Activated CD8-positive, alpha-beta memory T cell treated with anti-CD3 and anti-CD28 coated beads, Interleukin-2, amount 10 ng/mL, durations not matched to agents 7 days and 5 days (primary cell): ENCODE measurements at places on chromosomes 11 and 22.

- DNase-seq: no peak
These were observed 20.9 kb upstream of the ARHGAP8 start for GRCh38 chr22:44731357-44731970.

DNA sequence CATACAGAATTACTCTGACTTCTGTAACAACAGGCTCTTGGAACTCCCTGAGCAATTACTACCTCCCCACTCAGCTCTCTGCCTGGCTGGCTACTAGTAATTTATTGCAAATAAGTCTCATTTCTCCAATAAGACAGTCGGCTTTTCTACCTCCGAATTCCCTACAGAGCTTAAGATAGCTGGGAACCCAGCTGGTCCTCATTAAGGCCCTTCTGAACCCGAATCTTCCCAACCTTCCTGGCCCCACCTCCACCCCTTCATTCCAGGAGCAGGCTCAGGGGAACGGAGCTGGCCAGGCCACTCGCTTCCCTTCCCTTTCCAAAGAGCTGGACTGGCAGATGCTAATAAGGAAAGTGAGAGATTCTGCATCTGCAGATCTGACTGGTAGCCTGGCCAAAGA, 21.6 kb downstream of the TMPRSS5 start:
- DNase-seq: no peak

GRCh38 chr11:87092159-87092558, 54.4 kb downstream of the TMEM135 start:
- DNase-seq: no peak

DNA sequence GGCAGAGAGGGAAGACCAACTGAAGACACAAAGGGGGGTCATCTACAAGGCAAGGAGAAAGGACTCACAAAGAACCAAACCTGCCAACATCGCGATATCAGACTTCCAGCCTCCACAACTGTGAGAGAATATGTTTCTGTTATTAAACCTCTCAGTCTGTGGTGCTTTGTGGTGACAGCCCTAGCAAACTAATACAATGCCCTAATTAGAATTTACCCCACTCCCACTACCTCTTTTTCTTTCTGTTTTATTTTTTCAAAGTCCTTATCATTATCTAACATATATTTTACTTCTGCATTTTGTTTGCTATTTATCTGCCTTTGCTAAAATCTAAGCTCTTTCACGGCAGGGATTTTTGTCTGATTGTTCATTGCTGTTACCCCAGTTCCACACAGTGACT, 2.5 kb upstream of the OR52D1 start:
- no peak for DNase-seq

- DNase-seq: no peak
These were observed 37.6 kb downstream of the MAP6 start for GRCh38 chr11:75631086-75631730.

DNA sequence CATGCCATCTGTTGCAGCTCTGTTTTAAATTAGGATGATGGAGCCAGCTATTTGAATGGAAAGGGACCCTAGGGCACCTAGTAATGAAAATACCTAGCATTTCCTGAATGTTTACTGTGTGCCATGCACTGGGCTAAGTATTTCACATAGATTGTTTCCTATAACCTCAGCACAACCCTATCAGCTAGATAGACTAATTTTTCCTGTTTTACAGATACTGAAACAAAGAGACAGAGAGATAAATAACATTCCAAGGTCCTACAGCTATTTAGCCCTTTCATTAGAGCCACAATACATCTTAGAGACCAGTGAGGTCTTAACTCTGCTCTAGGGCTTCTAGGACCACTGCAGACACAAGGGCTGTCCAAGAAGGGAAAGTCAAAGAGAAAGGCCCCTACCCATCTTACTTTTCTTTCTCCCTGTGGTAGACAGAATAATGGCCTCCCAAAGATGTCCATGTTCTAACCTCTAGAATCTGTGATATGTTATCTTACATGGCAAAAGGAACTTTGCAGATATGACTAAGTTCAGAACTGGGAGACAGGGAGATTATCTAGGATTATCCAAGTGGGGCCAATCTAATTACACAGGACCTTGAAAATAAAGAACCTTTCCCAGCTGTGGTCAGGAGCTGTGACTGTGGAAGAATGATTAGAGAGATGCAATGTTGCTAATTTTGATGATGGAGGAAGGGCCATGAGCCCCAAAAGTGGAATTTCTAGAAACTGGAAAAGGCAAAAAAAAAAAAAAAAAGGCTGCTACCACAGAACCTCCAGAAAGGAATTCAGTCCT, 157.0 kb downstream of the CCDC34 start:
- no peak for DNase-seq

DNA sequence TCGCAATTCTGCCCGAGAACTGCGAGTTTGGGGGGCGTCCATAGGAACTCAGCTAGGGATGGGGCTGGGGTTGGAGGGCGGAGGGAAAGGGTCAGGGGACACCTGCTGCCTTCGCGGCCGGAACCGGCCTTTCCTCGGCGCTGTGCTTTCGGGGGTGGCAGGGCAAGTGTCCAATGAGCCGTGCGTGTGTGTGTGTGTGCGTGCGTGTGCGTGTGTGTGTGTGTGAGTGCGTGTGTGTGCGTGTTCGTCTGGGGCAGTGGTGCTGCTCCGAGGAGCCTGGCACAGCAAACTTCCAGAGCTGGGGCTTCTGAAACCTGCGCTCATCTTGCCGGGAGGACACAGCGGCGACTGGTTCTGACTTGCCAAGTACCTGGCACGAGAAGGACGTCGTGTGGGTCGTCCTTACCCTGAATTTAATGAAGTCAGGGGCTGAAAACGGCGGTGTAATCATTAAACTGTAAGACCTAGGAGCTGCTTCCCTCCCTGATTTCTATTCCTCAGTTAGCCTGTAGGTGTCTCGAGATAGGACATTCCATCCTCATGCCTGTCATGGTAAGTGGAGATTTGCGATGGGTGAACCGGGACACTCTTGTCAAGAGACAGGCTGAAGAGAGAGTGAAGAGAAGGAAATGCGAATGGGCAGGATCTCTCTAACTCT, 27.0 kb upstream of the AMOTL1 start:
- DNase-seq: no peak

DNA sequence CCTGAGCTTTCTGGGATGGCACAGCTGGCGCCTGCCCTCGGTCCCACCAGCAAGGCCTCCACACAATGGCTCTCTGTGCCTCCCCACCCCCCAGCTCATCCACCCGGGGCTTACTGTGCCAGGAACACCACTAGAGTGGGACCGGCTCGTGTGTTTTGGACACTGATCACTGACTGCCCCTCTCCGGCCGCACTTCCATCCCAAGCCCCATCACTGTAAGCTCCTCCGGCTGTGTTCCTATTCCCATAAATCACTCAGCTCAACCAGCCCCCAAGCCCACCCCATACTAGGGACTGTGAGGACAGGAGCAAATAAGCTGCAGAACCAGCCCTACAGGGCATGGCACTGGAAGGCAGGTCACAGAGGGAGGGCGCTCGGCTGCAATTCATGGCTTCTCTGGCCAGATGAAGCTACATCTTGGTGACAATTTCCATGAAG, 7.3 kb downstream of the APBB1 start:
- DNase-seq: no peak

- no peak for DNase-seq
These were observed 1485.4 kb downstream of the TBC1D22A start for GRCh38 chr22:48247829-48248228.

- no peak for DNase-seq
These were observed 19.8 kb downstream of the SPECC1L start for GRCh38 chr22:24290459-24290858.

- no peak for DNase-seq
These were observed 22.4 kb downstream of the MGAT3 start for GRCh38 chr22:39479254-39479653.

DNA sequence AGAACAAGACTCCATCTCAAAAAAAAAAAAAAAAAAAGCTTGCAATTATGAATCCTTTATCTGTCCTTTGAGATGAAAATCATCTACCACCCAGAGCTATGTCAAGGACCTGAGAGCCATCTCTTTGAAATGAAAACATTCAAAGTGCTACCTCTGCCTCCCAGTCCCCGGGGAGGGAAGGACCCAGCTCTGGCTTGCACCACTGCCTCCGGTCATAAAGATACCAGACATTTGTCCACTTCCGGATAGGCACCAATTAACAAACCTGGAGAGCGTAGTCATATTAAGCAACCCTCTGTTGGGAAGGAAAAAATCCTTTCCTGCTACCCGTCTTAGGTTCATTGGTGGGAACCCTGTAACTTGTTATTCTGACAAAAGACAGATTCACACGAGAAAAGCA, 98.6 kb downstream of the ARHGAP8 start:
- DNase-seq: no peak

DNA sequence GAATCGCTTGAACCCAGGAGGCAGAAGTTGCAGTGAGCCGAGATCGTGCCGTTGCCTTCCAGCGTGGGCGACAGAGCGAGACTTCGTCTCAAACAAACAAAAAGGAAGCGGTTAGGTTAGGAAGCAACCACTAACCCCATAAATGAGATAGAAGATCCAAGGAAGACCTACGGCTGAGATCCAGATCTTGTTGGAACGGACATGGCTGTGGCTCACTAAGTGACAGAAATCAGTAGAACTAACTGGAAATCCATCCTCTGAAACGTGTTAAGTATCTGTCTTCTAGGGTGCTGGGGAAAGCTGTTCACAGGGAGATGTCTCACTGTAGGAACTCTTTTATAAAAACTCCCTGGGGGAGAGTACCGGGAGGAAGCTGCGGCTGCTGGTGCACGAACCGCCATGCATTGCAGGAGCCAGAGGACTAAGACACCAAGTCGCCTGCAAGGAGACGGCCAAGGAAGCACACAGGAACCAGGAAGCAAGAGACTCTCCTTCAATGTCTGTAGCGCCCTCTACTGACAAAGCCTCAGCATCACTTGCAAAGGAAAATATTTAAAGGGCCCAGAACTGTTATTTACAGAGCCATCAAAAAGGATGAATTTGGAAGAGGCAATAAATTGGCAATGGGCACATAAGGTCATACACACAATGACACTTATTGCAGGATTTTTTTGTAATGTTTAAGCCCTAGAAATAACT, 16.9 kb upstream of the SPTY2D1 start:
- peak; percentile 67 for DNase-seq

- no peak for DNase-seq
These were observed 134.7 kb downstream of the PAX6 start for GRCh38 chr11:31676280-31676982.

GRCh38 chr11:62665599-62666258, 617 bp downstream of the CSKMT start:
- DNase-seq: peak; percentile 80

DNA sequence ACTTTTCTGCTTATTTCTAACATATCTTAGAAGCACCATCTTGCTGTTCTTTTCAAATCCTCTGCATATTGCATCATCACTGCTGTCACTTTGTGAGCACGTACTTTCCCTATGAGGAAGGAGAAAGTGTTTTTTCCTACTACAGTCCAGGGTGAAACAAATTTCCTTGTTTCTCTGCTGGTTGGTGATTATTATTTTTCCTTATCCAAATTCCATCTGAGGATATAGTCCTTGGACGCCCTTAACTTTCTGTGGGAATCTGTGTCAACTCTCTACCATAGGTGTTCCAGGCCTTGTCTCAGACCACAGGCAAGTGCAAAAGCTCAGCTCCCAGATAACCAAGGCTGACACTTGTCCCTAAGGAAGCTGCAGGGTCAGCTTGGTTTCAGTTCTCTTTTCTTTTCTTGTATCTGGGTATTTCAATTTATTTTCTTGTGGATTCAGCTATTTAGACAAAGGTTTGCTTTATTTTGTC, 29.4 kb upstream of the LYVE1 start:
- no peak for DNase-seq

DNA sequence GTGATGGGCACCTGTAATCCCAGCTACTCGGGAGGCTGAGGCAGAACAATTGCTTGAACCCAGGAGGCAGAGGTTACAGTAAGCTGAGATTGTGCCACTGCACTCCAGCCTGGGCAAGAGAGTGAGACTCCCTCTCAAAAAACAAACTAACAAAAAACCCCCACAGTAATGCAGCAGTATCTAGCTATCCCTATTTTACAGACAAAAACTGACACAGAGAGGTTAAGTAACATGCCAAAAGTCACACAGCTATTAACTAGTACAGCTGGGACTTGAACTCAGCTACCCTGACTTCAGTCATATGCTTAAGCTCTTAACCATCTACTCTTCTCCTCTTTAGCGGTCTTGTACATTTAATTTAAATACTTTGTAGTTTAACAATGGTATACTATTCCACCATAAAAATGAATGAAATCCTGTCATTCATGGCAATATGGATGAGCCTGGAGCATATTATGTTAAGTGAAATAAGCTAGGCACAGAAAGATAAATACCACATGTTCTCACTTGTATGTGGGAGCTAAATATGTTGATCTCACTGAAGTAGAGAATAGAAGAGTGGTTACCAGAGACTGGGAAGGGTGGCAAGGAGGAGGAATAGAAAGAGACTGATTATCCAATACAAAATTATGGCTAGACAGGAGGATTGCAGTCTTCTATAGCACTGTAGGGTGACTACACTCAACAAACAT, 82.8 kb downstream of the DENND5A start:
- DNase-seq: no peak

DNA sequence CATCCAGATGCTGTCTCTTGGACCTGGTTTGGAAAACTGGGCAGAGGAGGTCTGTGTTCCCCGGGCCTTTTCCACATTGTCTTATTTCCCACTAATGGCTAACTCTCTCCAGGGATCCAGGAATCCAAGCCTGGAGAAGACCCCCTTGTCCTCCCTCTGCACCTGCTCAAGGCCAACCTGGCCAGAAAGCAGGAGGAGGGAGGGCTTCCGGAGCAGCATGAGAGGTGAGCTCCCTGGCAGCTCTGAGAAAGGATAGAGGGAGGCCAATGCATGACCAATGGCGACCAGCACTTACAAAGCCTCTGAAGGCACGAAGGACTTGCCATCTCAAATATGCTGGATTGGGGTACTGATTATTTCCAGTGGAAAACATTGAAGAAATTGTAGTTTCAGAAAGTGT, 445.0 kb upstream of the B3GAT1 start:
- no peak for DNase-seq

DNA sequence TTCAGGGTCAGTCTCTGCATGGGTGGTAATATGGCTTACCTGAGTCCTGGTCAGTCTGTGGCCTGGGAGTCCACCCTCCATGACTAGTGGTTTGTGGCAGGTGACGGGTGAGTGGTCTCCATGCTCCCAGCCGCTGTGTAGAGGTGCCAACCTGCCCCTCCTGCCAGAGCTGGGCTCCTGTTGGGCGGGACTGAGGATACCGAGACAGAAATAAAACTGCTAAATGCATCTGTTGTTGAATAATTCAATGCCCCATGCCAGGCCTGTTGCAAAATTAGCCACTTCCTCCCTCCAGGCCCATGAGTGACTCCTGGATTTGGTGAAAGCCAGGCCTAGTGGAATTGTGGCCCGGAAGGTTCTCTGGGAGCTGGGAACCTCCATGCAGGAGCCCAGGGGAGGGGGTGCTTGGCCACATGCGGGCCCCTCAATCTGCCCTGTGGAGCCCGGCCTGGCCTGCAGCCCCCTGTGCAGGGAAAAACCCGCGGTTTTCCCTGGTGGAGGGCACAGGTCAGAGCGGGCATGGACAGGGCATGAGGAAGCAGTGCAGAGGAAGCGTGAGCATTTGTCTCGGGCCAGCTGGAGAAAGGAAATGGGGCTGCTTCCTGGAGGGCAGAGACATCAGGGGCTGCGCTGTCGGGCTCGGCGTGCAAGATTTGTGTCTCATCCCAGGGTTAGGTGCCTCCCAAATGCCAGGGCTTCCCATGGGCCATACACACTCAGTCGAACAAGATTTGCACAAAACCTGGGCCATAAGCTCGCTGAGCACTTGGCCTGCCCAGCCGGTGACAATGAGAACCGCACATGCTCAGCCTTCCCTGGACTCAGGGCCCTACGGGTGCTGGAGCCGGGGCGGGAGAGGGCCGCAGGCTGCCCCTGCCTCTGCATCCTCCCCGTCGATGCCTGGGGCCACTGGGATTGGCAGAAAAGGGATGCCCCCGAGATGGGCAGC, 66.9 kb downstream of the KCNQ1 start:
- peak; percentile 29 for DNase-seq
